ENCODE measurements at places on chromosomes 4 and X. TPM values are rescaled to one million over a fixed set of nuclear protein-coding genes. Genes with fewer than 3 reads are reported as not detected.

The METTL14 gene
- polyA plus RNA-seq = 10.2 TPM

The FRYL gene
- 12.6 TPM for polyA plus RNA-seq

The FAM149A gene
- polyA plus RNA-seq = not detected

The GATA1 gene
- polyA plus RNA-seq = not detected

The TDO2 gene
- polyA plus RNA-seq = not detected

The RAB9B gene
- polyA plus RNA-seq = 0.39 TPM

The GSX2 gene
- not detected for polyA plus RNA-seq

The HOPX gene
- polyA plus RNA-seq = not detected

The SPANXN4 gene
- not detected for polyA plus RNA-seq

The GUCY1A1 gene
- 0.38 TPM for polyA plus RNA-seq

The MAOB gene
- not detected for polyA plus RNA-seq

The PABPC1L2B gene
- polyA plus RNA-seq = not detected

The RHOXF2B gene
- not detected for polyA plus RNA-seq

The AFM gene
- not detected for polyA plus RNA-seq

The ABHD18 gene
- 1.4 TPM for polyA plus RNA-seq

The CHST7 gene
- polyA plus RNA-seq = 2.7 TPM

The POU4F2 gene
- polyA plus RNA-seq = not detected

The ENAM gene
- polyA plus RNA-seq = 0.01 TPM

The DCHS2 gene
- not detected for polyA plus RNA-seq

The ANK2 gene
- 3.2 TPM for polyA plus RNA-seq

The ZNF157 gene
- 0.02 TPM for polyA plus RNA-seq

The BST1 gene
- 38.5 TPM for polyA plus RNA-seq

The SAGE1 gene
- polyA plus RNA-seq = not detected

The TLR1 gene
- 0.05 TPM for polyA plus RNA-seq

The NPNT gene
- polyA plus RNA-seq = not detected

The DGAT2L6 gene
- polyA plus RNA-seq = not detected

The APBB2 gene
- polyA plus RNA-seq = 52.9 TPM

The KIF4A gene
- 10.8 TPM for polyA plus RNA-seq

The SMPX gene
- not detected for polyA plus RNA-seq

The FAT1 gene
- 489 TPM for polyA plus RNA-seq

The PABPC4L gene
- 3.8 TPM for polyA plus RNA-seq

The NHS gene
- 2.2 TPM for polyA plus RNA-seq

The TIGD4 gene
- not detected for polyA plus RNA-seq

The SHROOM3 gene
- 46.1 TPM for polyA plus RNA-seq

The IQCM gene
- 0.10 TPM for polyA plus RNA-seq

The CCDC149 gene
- polyA plus RNA-seq = 11.1 TPM

The NKX6-1 gene
- polyA plus RNA-seq = 0.02 TPM

The AMTN gene
- not detected for polyA plus RNA-seq

The ADH1A gene
- polyA plus RNA-seq = not detected

The HGFAC gene
- polyA plus RNA-seq = not detected

The DACH2 gene
- not detected for polyA plus RNA-seq

The TSPAN6 gene
- 19.7 TPM for polyA plus RNA-seq

The S100P gene
- 0.06 TPM for polyA plus RNA-seq

Data from BJ (cell line).